ENCODE measurements at places on chromosomes 3 and 15. TPM values are rescaled to one million over a fixed set of nuclear protein-coding genes. Genes with fewer than 3 reads are reported as not detected.

DNA sequence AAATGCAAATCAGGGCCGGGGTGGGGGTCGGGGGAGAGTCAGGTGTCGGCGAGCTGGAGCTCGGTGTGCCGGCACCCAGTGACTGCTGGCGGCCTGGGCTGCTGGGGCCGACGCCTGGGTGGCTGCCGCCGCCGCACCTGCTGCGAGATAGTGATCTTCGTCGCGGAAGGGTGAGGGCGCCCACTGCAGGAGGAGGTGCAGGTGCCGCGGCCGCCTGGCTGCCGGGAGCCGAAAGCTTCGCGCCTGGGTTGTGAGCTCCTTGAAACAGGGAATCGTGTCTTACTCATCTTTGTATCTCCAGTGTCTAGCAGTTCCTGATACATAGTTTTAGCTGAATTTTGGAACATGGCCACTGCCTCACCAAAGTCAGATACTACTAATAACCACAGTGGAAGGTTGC lies 64.0 kb upstream of the CPOX start:
- no peak for DNase-seq

Gene GOLGA6B
- not detected for total RNA-seq

Gene C15orf39
- 9.0 TPM for total RNA-seq

Gene SRGAP3
- total RNA-seq, result 2.5 TPM
